ENCODE measurements at places on chromosomes 12 and 14. TPM values are rescaled to one million over a fixed set of nuclear protein-coding genes. Genes with fewer than 3 reads are reported as not detected.

The GYS2 gene
- polyA plus RNA-seq = not detected

The KCNH5 gene
- polyA plus RNA-seq = 0.04 TPM

The STON2 gene
- 10.6 TPM for polyA plus RNA-seq

The ANO4 gene
- polyA plus RNA-seq = 5.9 TPM

The CD163L1 gene
- polyA plus RNA-seq = 5.3 TPM

The NID2 gene
- polyA plus RNA-seq = 593 TPM

The CSRP2 gene
- 26.3 TPM for polyA plus RNA-seq

The DYRK2 gene
- 21.2 TPM for polyA plus RNA-seq

The CHFR gene
- polyA plus RNA-seq = 23.4 TPM

The LRP1-AS gene
- polyA plus RNA-seq = 0.24 TPM

The BTBD7 gene
- polyA plus RNA-seq = 42.8 TPM

The LRIG3 gene
- polyA plus RNA-seq = 61.1 TPM

The NPFF gene
- polyA plus RNA-seq = 0.84 TPM

The A2M gene
- polyA plus RNA-seq = 1,621 TPM

The KRT5 gene
- polyA plus RNA-seq = 0.37 TPM

The GPR84 gene
- 0.37 TPM for polyA plus RNA-seq

The LRFN5 gene
- 5.0 TPM for polyA plus RNA-seq

The SYCP3 gene
- polyA plus RNA-seq = 2.0 TPM

The KCNH3 gene
- polyA plus RNA-seq = 1.6 TPM

The UNC79 gene
- 0.35 TPM for polyA plus RNA-seq

The TAS2R20 gene
- polyA plus RNA-seq = 3.6 TPM

The PPP4R3A gene
- 108 TPM for polyA plus RNA-seq

The PLA2G1B gene
- polyA plus RNA-seq = 1.1 TPM

The PRPH gene
- 1.3 TPM for polyA plus RNA-seq

The SPIC gene
- polyA plus RNA-seq = not detected

The GLT8D2 gene
- 28.9 TPM for polyA plus RNA-seq

The RPGRIP1 gene
- 0.54 TPM for polyA plus RNA-seq

The GALNT9 gene
- polyA plus RNA-seq = 3.6 TPM

The KCNK10 gene
- polyA plus RNA-seq = 0.16 TPM

The GAPDH gene
- 1,774 TPM for polyA plus RNA-seq

The BCL2L14 gene
- polyA plus RNA-seq = 0.47 TPM

The BHLHE41 gene
- polyA plus RNA-seq = 0.91 TPM

The CAPS2 gene
- 5.2 TPM for polyA plus RNA-seq

The POTEG gene
- not detected for polyA plus RNA-seq

The AKAP5 gene
- polyA plus RNA-seq = 3.2 TPM

The RAB5B gene
- polyA plus RNA-seq = 150 TPM

The SLC24A4 gene
- 0.25 TPM for polyA plus RNA-seq

The CBLN3 gene
- polyA plus RNA-seq = 3.5 TPM

The CACNA2D4 gene
- 1.5 TPM for polyA plus RNA-seq

The FGF6 gene
- not detected for polyA plus RNA-seq

The RD3L gene
- 0.18 TPM for polyA plus RNA-seq

The SERPINA12 gene
- polyA plus RNA-seq = not detected

The EID3 gene
- 6.8 TPM for polyA plus RNA-seq

The IL23A gene
- polyA plus RNA-seq = 1.2 TPM

The MMP17 gene
- polyA plus RNA-seq = 2.2 TPM

The PTGDR gene
- 0.15 TPM for polyA plus RNA-seq

The HOXC13 gene
- not detected for polyA plus RNA-seq

The PMCH gene
- polyA plus RNA-seq = 0.67 TPM

The IAPP gene
- polyA plus RNA-seq = not detected

The PROX2 gene
- 2.0 TPM for polyA plus RNA-seq

The PAX9 gene
- 0.67 TPM for polyA plus RNA-seq

The CNIH1 gene
- polyA plus RNA-seq = 119 TPM

The ADGRD1 gene
- polyA plus RNA-seq = 44.5 TPM

The CFAP73 gene
- 5.3 TPM for polyA plus RNA-seq

The LRRC9 gene
- polyA plus RNA-seq = 1.4 TPM

The SIX6 gene
- not detected for polyA plus RNA-seq

The ESRRB gene
- polyA plus RNA-seq = 0.41 TPM

All from left lung (tissue), 14 donors.